ENCODE measurements at places on chromosomes 5 and 9. TPM values are rescaled to one million over a fixed set of nuclear protein-coding genes. Genes with fewer than 3 reads are reported as not detected.
A peak's percentile ranks its signal among the peaks of the same experiment; 100 is the strongest.

GRCh38 chr5:17243287-17244063, 26.0 kb downstream of the BASP1 start:
- DNase-seq: no peak

GRCh38 chr9:100229561-100229960, 123.2 kb downstream of the TEX10 start:
- DNase-seq: no peak

DNA sequence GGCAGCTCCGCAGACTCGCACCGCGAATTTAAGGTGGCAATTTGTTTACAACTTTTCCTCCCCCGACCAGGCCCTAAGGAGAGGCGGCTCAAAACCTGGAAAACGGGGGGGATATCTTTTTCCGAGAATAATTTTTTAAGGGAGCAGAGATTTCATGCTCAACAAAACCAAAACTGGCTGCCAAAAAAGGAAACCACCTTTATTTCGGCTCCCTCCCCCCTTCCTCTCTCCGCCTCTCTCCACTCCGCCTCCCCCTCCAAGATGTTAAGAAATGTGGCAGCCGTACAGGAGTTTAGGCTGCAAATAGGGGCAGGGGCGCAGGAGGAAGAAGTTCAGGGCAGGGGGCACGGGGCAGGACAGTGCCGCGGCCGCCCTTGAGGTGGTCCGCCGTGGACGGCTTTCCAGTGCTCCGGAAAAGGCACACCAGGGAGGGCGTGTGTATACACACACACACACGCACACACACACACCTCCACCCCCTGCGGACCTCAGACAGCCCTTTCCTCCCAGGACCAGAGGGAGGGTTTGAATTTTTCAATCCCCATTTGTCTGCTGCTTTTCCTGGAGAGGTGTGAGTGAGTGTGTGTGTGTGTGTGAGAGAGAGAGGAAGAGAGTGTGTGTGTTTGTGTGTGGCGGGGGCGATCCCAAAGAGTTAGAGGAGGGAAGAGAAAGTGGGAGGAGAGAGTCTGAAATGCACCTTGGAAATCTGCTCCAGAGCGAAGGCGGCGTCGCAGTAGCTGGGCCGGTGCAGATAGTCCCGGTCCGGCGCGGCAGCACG, 9.1 kb downstream of the PTCH1 start:
- DNase-seq: peak; percentile 71

GRCh38 chr5:157384971-157385709, 74.9 kb upstream of the NIPAL4 start:
- DNase-seq: peak; percentile 27

GRCh38 chr5:110099572-110099971, 409.8 kb downstream of the MAN2A1 start:
- no peak for DNase-seq

DNA sequence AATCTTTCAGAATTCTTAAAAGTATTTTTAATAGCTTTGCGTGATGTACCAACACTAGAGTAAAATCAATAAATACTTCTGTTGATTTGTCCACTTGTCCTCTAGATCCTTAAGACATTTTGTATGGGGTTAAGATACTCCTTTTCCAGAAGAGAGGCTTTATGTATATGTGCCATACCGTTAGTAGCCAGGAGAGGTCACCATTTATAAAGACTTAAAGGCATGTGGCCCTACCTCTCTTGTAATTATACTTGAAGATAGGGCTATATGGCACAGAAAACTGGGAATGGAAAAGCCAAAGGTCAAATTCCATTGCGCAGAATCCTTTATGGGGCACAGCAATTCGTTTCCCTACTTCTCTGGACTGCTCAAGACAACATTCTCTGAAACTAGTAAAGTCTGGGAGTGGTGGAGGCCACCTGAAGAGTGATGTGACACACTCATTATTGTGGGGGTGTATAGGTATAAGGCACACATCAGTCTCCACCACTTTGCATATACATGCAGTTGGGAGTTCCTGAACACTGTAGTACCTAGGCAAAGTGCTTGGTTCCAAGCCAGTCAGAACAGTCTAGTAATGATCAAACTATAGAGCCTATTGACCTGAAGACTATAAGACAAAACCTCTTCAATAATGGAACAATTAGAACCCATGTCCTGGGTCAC, 140.1 kb upstream of the FBXL17 start:
- no peak for DNase-seq

- no peak for DNase-seq
Measured at GRCh38 chr9:96129747-96130146, 172.2 kb downstream of the HSD17B3 start.

- peak; percentile 86 for DNase-seq
Measured at GRCh38 chr9:91117959-91118703, 243.6 kb downstream of the AUH start.

GRCh38 chr9:21505425-21506179, 23.5 kb upstream of the IFNE start:
- no peak for DNase-seq

- DNase-seq: no peak
Measured at GRCh38 chr5:135596788-135597187, 18.0 kb upstream of the CXCL14 start.

DNA sequence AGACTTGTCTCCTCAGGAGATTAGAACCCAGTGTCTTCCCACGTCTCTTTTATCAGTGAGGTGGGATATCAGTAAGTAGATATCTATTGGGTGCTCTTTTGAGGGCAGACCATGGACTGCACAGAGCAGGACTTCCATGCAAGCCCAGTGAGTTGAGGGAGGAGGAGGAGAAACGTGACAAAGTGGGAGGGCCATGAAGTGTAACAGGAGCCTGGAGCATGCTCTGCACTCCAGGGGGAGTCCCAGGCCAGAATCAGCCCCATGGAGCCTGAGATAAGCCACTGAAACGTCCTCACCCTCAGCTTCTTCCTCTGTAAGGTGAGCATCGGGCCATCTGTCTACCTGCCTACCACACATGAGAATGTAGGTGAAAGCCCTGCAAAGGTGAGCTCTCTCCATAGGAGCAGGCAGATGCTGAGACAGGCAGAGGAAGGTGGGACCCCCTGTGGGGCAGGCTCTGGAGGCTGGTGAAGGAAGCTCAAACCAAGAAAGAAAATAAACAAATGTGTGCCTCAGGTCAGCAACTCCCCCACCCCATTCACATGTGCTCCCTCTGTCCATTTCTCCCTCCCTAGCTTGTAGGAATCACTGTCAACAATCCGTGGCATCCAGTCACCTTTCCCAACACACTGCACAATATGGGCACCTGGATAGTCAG, 87.4 kb downstream of the NRG2 start:
- no peak for DNase-seq

GRCh38 chr5:66511491-66511890, 84.7 kb upstream of the MAST4 start:
- no peak for DNase-seq

- DNase-seq: peak; percentile 75
Measured at GRCh38 chr5:16936989-16937438, 926 bp upstream of the MYO10 start.

GRCh38 chr9:111037708-111038330, 451 bp downstream of the LPAR1 start:
- peak; percentile 42 for DNase-seq

GRCh38 chr5:52898961-52899680, 90.0 kb upstream of the ITGA2 start:
- no peak for DNase-seq

- no peak for DNase-seq
Measured at GRCh38 chr5:150044329-150044681, 42.0 kb downstream of the CSF1R start.

DNA sequence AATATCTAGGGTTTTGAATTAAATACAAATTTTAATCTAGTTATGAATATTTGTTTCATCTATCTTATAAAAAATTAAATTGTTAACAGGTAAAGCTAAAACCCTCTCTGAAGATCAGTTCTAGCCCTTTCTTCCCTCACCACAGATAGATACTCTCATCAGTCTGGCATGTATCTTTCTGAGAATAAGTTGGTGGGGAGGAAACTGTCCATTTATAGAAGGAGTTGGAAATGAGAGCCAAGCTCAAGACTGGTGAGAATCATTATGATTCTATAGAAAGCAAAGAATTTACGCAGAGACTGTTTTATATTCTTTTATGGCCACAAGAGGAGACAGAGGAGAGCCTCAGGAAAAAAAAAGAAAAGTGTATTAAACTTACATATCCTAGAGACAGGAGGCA, 59.0 kb downstream of the STARD4 start:
- DNase-seq: no peak

GRCh38 chr5:151499501-151500035, 52.2 kb downstream of the SLC36A1 start:
- no peak for DNase-seq

DNA sequence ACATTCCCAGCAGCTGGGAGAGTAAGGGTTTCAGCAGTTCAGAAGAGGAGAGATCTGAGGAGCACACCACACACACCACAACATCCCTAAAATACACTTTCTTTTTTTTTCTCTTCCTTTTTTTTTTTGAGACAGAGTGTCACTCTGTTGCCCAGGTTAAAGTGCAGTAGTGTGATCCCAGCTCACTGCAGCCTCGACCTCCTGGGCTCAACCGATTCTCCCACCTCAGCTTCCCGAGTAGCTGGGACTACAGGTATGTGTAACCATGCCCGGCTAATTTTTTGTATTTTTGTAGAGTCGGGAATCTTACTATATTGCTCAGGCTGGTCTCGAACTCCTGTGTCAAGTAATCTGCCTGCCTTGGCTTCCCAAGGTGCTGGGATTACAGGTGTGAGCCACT, 9.7 kb upstream of the UBAP1 start:
- no peak for DNase-seq

Gene SLC1A1
- 23.7 TPM for total RNA-seq

Gene GABBR2
- total RNA-seq: not detected

Gene SLC34A1
- total RNA-seq: not detected

Gene PCDHGA3
- total RNA-seq: 1.2 TPM

Gene ORM2
- not detected for total RNA-seq

Gene CCL28
- total RNA-seq: 111 TPM

Gene DELE1
- 144 TPM for total RNA-seq

Gene TPPP
- total RNA-seq: 2.2 TPM

Gene TMEM174
- total RNA-seq: not detected

Measured in transverse colon (tissue), 4 donors.